ENCODE measurements at places on chromosomes 2 and 18.

DNA sequence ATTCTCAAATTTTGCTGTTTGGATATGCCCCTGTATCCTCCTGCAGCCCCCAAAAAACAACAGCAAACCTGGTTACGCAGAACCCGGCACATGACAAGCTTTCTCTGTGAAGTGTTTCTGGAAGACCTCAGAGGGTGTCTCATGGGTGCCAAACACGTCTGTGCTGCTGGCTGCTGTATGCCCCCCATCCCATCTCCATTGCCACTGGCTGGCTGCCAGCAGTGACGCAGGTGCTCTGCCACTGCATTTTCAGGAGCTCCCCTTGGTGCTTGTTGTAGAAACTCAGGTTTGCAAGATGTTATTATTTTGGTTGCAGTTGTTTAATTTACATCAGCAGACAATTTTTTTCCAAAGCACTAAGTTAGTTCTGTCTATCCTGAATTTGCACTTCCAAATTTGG is 166.4 kb upstream of the FANCL start:
- DNase-seq, result no peak

DNA sequence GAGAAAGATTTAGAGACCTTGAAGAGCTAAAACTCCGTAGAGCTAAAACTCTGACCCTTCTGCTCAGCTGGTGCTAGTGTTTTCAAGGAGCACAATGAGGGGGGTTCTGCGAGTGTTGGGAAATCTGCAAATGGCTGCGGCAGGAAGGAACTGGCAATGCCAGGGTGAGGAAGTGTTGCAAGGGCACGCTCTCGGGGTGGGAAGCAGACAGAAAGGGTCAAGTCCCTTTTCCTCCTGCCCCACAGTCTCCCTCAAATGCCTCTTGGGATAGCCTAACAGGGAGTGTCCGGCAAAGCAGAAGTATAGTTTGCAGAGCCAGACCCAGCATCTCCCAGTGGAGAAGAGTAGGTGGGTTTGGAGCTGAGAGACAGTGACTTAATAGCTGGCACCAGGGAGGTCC is 60.5 kb downstream of the NCAPH start:
- DNase-seq, result no peak

DNA sequence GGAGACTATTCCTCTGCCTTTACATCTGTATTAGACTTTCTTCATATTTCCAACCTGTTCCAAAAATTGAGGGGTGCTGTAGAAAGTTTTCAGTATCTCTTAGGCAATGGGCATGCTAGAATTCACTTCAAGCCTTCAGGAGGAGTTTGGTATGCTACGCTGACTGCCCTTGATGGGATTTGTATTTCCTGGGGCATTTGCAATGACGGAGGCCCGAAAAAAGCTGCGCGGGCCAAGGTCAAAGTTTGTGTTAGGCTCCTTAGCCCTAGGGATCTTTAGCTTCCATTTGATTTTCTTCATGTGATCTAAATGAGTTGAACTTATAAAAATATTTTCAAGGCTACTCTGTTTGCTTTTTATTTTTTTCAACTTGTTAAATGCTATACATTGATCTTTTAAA is 5.1 kb downstream of the CPS1 start:
- DNase-seq, result no peak

DNA sequence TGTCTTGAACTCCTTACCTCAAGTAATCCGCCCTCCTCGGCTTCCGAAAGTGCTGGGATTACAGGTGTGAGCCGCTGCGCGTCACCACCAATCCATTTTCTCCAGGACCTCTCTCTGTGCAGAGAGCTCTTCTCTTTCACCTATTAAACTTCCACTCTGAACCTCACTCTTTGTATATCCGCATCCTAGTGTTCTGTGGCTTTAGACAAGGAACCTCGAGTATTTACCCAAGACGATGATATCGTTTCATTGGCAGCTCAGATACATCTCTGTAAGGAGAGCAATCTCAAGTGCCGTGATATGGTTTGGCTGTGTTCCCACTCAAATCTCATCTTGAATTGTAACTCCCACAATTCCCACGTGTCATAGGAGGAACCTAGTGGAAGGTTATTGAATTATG is 15.1 kb upstream of the WDR33 start:
- peak; percentile 9 for DNase-seq

DNA sequence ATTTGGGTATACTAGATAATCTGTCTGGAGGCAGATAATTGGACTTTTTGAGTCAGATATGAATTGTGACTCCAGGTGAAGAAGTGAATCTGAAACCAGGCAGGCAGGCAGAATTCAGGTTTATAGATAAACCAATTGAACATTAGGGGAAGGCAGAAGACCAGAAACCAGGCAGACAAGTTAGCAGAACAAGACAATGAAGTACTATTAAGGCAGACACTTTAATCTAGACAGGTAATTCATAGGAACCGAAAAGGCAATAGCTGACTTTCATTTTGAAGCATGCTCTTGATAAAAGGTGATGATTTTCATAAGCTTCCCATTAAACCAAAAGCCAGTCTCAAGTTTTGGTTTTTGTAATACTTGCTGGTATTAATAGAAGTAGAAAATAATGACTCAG is 19.3 kb upstream of the SLC4A10 start:
- DNase-seq, result no peak

DNA sequence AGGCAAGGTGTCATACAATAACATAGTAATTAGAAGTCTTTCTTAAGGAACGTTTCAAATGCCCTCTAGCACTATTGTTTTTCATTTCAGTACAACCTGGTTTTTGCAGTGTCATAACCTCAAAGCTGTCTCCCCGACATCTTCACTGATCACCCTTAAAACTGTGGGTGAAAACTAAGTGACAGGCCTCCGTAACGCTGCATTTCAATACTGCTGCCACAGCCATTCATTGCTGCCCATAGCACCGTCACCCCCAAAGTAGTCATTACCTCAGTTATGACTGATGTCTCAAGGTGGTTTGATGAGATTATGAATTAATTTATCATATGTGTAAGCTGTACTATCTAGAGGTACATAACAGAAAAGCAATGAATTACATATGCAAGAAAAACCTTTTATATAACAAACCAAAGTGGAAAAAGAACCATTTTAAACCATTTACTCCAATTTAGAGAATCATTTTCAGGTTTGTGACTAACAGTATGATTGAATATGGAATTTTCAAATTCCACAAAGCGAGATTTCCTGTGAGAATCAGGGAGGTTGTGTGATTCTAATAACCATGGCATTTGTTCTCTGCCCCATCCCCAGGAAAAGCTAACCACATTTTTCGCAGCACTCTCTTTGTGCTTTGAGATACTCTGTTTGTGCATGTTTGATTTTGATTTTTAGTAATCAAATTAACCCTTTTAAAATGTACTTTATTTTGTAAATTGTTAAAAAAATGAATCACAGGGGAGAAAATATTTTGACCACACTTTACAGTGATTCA is 263.0 kb downstream of the PTGR3 start:
- DNase-seq, result peak; percentile 35

- peak; percentile 45 for DNase-seq
Measured at GRCh38 chr18:11310476-11311086, 161.2 kb upstream of the PIEZO2 start.

DNA sequence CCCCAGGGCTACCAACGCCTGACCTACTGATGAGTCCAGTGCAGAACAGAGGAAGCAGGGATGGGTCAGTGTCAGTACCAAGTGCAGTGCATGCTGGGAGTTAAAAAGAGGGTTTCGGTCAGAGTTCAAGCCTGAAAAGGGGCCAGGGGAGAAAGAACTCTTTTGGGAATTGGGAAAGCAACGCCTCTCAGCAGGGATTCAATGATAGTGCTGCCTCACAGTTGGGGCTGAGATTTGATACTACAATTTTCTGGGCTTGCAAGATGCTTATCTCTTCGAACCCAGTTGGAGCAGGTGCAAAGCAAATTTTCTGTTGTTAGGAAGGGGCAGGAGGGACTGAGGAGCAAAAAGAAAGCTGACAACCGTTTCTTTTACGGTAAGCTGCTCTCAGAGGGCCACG is 82.6 kb downstream of the CERKL start:
- DNase-seq, result no peak

- DNase-seq, result no peak
Measured at GRCh38 chr2:104425850-104426595, 427.9 kb upstream of the POU3F3 start.

- DNase-seq, result no peak
Measured at GRCh38 chr2:65075176-65075575, 19.0 kb downstream of the CEP68 start.

GRCh38 chr2:139694327-139694726 is 914.1 kb upstream of the NXPH2 start:
- no peak for DNase-seq

DNA sequence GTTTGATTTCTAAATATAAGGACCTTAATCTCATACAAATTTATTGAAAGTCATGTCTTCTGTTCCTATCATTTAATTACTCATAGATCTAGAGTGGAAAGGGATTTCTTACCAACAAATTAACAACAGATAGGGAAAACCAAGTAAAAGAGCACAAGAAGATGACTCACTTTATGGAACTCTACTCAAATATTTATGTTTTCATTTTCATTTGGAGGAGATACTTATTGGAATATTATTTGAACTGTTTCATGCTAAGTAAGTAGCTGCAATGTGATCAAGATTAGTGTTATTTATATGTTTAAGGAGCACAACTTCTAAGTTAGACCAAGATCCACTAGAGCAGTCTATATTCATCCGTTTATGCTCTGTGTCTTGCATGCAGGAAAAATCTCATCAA is 1.3 kb downstream of the NT5C1B start:
- DNase-seq, result no peak

- DNase-seq, result no peak
Measured at GRCh38 chr2:101638817-101639605, 58.5 kb upstream of the MAP4K4 start.

All from fibroblast of skin of right biceps (primary cell).